Left ventricle myocardium superior (tissue), 1 donor: ENCODE measurements at places on chromosomes 2 and 18. TPM values are rescaled to one million over a fixed set of nuclear protein-coding genes. Genes with fewer than 3 reads are reported as not detected.

DNA sequence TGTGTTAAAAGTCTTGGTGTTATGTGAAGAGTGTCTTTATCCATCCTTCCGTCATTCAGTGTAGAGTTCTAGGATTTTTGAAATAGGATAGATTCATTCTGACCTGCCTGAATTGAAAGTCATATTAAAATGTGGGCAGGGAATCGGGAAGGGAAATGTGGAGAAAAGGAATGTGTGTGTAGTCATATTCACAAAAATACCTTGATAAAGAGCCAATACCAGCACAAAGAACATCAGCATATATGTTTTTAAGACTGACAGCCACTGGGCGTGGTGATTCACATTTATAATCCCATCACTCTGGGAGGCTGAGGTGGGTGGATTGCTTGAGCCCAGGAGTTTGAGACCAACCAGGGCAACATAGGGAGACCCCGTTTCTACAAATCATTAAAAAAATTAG is 188.1 kb downstream of the CAMKMT start:
- no peak for DNase-seq

- DNase-seq, result peak; percentile 67
Measured at GRCh38 chr18:58529714-58530354, 99.1 kb downstream of the ALPK2 start.

- DNase-seq, result no peak
Measured at GRCh38 chr18:23387265-23387664, 65.8 kb upstream of the RIOK3 start.

DNA sequence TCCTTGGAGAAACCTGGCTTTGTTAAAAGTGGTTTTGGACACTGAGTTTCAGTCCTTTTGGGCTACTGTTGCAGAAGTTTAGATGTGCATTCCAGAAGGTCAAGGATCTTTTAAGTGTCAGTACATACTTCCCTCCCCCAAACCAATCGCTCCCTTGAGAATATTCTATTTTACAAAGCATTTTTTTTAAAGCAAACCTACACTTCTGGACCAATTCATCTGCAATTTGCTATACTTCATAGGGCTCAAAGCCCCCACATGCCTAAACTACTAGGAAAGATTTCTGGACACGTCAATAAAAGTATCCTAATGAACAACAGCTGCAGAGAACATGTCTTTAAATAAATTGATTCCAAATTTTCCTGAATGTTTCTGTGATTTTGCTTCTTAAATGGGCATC is 157.6 kb downstream of the RDH14 start:
- no peak for DNase-seq

GRCh38 chr2:75138528-75138927 is 60.8 kb downstream of the TACR1 start:
- no peak for DNase-seq

GRCh38 chr2:119549241-119549640 is 5.0 kb downstream of the CFAP221 start:
- DNase-seq, result no peak

- DNase-seq, result no peak
Measured at GRCh38 chr2:120949957-120950590, 214.4 kb downstream of the GLI2 start.

DNA sequence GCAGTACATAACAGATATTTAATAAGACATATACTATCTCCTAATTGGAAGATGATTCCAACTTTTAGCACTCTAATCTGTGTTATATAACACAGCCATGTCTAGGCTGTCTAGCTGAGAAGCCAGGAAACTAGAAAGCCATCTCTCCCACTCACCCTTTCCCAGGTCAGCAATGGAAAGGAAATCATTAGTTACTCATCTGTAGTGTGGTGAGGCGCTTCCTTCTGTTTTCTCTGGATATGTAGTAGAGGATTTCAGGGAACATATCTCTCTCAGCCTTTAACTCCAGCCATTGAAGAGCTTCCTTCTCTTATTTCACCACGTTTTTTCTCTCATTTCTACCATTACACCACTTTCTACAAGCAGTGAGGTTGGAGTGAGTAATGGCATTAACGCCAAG is 19.4 kb downstream of the RBBP8 start:
- no peak for DNase-seq

DNA sequence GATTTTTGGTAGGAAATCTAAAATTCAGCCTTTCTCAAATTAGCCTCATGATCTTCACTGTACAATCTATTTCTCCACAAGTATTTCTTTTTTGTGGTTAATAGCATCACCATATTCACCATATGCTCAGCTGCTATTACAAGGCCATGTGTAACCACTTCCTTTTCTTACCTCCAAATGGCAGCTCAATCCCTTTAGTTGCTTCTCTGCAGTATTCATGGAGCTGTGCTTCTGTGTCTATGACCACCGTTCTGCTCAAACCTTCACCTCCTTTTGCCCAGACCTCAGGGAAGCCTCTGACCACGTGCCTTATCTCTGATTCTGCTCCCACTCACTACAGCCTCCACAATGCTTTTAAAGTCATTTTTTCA is 126.7 kb upstream of the TMEM200C start:
- no peak for DNase-seq

DNA sequence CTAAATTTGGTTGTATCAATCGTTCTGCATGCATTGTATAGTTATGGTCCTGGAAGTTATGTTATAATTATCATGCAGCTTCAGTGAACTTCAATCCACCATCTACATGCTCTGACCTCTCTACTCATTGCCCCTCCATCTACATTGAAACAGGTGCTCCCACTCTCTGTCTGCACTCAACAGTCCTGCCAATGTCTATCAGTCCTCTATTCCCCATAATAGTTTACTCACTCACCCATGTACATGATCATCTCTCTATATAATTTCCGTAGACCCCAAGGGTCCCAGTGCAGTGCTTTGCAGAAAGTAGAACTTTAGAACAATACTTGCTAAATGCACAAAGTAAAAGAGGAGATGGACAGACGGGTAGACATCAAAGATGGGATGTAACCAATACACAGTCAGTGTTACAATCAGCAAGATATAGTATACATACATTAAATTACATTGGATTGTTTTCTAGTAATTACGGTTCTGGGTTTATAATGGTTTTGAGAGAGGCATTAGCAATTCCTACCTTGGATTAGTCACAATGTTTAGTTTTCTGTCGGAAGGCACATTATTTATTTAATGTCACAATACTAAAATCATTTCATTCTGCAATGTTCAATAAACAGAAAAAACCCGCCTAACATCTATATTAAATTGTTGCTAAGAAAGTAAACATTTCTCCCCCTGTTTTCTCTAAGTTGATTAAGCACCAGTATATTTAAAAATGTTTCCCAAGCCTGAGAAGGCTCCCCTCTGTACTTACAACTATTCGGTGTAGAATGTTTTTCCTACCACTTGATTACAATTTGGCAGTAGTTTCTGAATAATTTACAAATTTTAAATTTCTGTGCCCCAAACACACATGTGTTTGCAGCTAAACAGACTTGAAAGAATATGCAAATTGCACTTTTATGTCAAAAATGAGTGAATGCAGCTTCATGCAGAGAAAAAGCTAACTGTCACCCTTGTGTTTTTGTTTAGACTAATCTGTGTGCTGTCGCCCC is 94.4 kb upstream of the SIX2 start:
- DNase-seq, result no peak

- DNase-seq, result no peak
Measured at GRCh38 chr18:60421356-60422118, 49.0 kb upstream of the MC4R start.

AP1S3 gene
- total RNA-seq, result 0.50 TPM

IL1RN gene
- total RNA-seq, result 0.57 TPM

CABLES1 gene
- total RNA-seq, result 3.2 TPM

NFE2L2 gene
- total RNA-seq, result 50.6 TPM
